Naive thymus-derived CD8-positive, alpha-beta T cell (primary cell): ENCODE measurements at places on chromosomes 1 and 21. TPM values are rescaled to one million over a fixed set of nuclear protein-coding genes. Genes with fewer than 3 reads are reported as not detected.

GRCh38 chr1:71054281-71054731 lies 6.7 kb upstream of the PTGER3 start:
- DNase-seq: no peak

DNA sequence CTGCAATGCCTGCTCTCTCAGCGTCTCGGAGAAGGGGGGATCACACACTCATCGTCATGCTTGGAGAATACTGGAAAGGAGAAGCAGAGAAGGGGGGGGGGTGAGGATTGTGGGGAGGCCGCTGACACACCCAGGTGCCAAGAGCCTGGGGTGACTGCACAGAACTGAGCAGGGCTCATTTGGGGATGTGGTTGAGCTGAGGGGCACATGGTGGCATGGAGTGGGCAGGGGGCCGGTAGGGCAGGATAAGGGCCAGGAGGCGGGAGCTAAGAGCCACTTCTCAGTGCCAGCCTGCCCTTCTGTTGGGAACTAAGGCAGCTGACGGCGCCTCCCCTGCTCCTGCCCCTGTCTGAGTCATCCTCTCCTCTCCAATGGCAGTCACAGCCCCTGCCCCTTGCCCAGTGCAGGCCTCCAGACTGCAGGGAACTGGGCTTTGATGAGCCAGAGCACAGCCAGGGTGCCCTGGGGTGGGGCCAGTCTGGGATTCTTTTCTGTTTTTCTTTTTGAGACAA lies 27.2 kb downstream of the MRPL37 start:
- DNase-seq: no peak

GRCh38 chr21:45816794-45817193 lies 164.8 kb upstream of the COL6A1 start:
- no peak for DNase-seq

GRCh38 chr1:7333620-7334019 lies 437.5 kb upstream of the VAMP3 start:
- no peak for DNase-seq

- DNase-seq: no peak
Measured at GRCh38 chr21:45983981-45984551, 2.5 kb downstream of the COL6A1 start.

DNA sequence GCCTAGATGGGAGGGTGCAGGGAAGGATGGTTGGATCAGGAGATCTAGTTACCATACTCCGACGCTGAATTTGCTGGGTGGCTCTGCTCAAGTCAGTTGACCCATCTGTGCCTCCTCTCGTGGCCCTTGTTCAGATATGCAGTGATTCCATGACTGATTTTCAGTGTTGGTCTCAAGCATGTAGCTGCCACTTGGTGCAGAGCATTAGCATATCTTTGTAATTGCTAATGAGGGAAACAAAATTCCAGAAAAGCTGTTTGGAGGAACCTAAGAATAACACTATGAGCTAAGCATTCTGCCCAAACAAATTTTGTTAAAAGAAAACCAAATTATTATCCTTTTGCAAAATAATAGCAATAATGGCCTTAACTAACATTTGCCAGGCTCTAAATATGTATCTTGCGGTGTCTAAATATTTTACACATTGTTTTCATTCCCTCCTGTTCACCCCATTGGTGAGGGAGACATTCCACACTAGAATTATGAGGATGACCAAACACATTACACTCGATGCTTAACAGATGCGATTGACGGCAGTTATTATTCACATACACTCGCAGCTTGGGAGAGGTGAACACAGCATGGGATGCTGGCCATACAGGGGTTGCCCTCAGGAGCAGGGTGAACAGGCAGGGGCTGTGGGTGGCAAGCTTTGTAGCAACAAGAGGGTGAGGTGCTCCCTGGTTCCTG lies 69.1 kb downstream of the KCNJ15 start:
- DNase-seq: no peak

DNA sequence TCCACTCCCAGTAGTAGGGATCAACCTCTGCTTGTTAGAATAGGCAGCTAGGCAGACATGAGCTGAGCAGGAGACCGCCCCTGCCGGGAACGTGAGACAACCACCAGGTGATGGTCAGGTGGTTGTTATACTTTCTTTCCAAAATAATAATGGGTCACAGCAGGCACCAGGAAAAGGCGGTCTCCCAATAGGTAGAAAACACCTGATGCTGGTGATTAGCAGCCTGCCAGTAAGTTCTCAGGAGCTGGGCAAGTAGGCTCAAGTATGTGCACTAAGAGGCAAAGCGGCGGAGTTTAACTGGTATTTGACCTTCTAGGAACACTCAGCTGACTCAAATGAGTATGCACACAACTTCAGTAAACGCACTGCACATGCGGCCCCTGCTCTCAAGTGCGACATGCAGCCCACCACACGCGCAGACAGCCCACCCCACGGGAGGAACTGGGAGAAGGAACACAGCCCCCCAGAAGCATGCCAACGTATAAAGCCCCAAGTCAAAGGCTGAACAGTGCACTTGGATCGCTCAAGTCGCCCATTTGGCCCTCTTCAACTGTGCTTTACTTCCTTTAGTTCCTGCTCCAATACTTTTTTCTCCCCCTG lies 80.0 kb downstream of the DESI2 start:
- DNase-seq: no peak

- no peak for DNase-seq
Measured at GRCh38 chr1:15412175-15412800, 2.6 kb downstream of the EFHD2 start.

Gene CNIH3
- total RNA-seq: 2.8 TPM

Gene LRRC71
- not detected for total RNA-seq

Gene VANGL2
- 0.14 TPM for total RNA-seq
